Stimulated activated CD4-positive, alpha-beta T cell treated with anti-CD3 and anti-CD28 coated beads, Interleukin-12 subunit alpha, Interleukin-12 subunit beta, amount 100 ng/mL, for 48 hours (primary cell): ENCODE measurements at places on chromosomes 12 and 14.

DNA sequence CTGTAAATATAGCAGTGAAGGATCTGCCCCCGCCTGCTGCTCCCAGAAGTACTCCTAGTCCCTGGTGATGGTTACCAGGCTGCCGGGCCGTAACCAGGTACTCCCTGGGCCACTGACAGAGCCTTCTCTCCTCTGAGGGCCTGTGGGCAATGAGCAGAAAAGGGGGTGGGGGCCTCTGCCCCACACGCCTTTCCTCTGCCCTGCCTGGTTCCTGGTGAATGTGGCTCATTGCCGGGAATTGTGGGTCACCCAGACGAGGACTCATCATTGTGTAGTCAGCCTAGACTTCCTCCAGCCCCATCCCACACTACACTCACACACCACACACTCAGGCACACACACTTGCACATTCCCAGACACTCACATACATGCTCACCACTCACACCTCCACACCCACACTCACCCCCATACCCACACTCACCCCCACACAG lies 35.7 kb upstream of the ACTN1 start:
- no peak for DNase-seq

- DNase-seq = no peak
Observed at GRCh38 chr12:47763481-47764346, 5.0 kb upstream of the RAPGEF3 start.

GRCh38 chr14:49049711-49050110 lies 536.5 kb downstream of the RPS29 start:
- DNase-seq = no peak

- DNase-seq = no peak
Observed at GRCh38 chr14:71658261-71658860, 273.9 kb upstream of the RGS6 start.

- no peak for DNase-seq
Observed at GRCh38 chr14:76877871-76878270, 51.7 kb downstream of the LRRC74A start.

DNA sequence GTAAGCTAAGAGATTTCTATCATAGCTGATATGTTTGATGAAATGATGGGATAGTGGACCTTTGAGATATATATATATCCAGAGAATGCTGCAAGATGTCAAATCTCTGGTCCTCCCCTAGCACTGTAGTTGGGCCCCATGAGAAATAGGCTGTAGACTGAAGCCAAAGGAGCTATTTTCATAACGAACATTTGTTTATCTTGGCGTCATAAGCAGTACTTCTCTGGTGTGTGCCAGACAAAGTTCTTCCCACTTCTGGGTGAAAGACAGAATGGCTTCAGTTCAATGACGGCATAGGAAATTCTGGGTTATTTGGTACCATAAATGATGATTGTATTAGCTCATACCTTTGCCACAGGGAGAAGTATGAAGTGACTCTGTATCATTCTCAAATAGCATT lies 534.3 kb downstream of the SOX5 start:
- DNase-seq = no peak

- DNase-seq = no peak
Observed at GRCh38 chr14:84453307-84453950, 1076.5 kb upstream of the FLRT2 start.

- DNase-seq = peak; percentile 38
Observed at GRCh38 chr14:21917699-21918436, 244.2 kb upstream of the OR4E1 start.

DNA sequence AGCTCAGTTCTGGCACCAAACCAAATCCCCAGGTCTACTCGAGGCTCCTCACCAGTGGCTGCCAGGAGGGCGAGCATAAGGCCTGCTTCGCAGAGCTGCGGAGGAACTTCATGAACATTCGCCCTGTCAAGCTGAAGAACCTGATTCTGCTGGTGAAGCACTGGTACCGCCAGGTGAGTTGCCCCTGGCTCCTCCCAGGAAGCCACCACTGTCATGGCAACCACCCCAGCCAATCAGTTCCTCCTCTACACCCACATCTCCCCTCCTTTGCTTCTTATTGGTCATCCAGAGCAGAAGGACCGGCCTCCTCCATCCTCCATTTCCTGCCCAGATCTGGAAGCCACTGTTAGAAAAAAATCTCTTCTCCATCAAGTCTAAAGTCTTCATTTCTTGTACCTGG lies 17.2 kb upstream of the OAS2 start:
- DNase-seq = no peak

DNA sequence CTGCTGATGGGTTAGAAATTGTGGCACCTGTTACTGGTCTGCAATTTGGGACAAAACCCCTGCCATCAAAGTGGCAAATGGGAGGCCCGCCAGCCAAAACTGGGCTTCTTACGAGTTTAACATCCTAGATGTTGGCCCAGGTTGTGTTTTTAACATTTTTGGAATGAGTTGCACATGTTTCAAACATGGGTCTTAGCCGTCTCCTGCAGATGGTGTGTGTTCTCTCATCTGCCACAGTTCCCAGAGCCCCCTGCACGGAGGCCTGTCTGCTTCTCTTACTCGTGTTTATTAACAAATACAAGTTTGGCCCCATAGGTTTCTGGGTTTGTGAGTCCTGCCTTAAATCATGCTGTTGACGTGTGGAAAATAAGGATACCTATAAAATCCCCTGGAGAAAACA lies 46.5 kb downstream of the CACNA2D4 start:
- no peak for DNase-seq

- no peak for DNase-seq
Observed at GRCh38 chr12:104508752-104509446, 52.2 kb downstream of the CHST11 start.

- no peak for DNase-seq
Observed at GRCh38 chr14:89516173-89516572, 99.1 kb upstream of the FOXN3 start.

GRCh38 chr12:8897081-8897480 lies 17.2 kb upstream of the PHC1 start:
- DNase-seq = no peak

GRCh38 chr12:92403210-92404175 lies 257.8 kb upstream of the BTG1 start:
- DNase-seq = no peak

DNA sequence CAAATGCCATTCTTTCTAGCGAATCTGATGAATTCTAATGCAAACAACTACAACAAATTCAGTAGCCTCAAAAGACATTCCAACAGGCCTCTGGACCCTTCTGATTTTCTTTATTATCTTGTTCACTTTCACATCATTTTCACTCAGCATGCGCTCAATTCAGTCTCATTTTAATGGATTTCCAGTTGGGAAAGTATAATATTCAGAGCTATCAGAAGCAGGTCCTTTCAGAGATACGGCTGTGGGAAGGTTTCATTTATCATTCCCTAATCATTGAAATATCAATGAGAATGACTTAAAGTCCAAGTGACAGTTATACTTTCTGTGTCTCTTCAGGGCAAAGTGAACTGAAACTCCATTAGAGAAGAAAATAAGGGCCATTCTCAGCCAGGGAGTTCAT lies 1083.7 kb upstream of the FLRT2 start:
- no peak for DNase-seq

DNA sequence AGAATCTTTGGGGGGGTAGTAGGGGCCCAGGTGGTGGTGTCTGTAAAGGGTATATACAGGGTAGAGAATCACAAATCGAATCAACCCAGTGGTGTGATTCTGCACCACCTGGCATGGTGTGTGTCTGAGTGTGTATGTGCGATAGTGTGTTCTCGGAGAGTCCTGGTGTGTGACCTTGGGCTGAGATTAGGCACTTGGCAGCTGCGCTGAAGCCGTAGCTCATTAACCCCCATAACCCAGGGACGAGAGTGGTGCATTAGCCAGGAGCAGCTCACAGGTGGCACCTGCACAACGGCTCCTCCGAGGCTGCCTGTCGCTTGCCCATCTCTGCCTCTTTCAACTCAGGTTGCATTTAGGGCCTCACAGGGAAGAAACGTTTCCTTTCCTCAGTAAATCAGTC lies 15.6 kb upstream of the TESC start:
- no peak for DNase-seq

DNA sequence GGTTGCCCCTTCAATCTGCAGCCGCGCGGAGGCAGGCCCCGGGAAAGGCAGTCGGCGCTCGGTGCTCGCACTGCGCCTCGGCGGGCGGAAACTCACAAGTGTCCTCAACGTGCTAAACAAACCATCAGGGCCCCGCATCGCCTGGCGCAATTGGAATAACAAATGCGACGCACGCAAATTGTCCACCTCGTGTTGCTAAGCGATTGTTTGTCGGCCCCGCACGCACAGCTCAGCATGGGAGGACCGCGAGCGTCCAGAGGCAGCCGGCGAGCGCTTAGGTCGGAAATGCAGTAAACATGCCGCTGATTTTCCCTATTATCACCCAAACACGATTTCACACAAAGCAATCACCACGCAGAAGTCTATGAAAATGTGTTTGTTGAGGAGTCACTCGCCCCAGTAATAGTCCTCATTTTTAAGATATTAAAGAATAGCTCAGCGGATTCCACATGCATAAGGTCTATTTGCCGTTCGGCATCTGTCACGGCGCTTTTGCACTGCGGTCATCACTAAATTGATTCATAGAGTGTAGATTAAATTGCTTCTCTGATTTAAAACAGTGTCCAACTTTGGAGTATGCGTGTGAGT lies 3.2 kb upstream of the GSC start:
- DNase-seq = no peak

- DNase-seq = no peak
Observed at GRCh38 chr12:48132826-48133225, 13.7 kb downstream of the PFKM start.

GRCh38 chr12:903055-903454 lies 46.4 kb downstream of the RAD52 start:
- no peak for DNase-seq

DNA sequence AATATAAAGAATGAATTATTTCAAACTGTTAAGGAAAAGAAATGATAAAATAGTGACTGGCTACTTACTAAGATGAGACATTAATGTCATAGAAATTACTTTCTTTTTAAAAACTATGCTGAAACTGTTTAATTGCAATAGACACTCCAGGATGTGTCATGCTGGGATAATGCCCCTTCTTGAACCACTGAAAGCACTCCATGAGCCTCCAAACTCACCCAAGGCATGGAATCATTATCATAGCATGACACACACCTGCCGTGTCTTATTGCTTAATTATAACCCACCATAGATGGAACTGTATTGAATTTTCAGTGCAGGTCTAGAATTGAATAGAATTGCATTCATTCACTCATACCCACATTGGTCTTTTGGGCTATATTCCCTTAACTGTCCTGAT lies 4.3 kb downstream of the MBIP start:
- no peak for DNase-seq

DNA sequence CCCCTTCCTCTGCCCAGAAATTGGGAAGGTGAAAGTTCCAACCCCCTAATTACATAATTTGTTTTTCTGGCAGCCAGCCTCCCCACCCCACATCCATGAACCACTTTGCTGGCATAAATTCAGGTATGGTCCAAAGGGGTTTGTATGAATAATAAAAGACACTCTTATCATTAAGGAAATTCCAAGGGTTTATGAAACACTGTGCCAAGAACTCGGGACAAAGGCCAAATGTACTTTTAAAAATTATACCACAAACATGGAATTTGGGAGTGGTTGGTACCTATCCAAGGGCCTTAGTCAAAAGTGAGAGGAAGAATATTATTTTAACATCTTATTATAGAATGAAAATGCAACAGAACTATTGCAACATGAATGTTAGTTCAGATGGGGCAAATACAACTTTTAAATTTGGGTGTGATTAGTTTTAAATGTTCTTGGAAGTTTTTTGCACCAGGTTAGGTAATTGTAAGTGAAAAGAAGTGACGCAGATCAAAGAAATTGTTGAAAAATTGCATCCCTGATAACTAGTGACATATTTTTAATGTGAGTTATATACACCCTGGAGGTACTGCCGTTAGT lies 217.8 kb downstream of the TMEM117 start:
- no peak for DNase-seq

DNA sequence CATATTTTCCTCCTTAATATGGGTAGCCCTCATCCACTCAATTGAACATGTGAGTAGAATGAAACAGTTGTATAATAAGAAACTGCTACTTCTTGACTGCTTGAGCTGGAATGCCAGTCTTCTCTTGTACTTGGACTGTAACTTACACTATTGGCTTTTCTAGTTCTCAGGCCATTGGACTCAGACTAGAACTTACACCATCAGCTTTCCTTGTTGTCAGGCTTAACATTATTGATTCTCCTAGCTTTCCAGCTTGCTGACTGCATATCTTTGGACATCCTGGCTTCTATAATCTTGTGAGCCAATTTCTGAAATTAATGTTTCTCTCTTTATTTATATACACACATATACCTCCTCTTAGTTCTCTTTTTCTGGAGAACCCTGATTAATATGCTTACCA lies 24.8 kb downstream of the CCDC91 start:
- no peak for DNase-seq

- DNase-seq = no peak
Observed at GRCh38 chr14:52692248-52692962, 3.0 kb downstream of the ERO1A start.

DNA sequence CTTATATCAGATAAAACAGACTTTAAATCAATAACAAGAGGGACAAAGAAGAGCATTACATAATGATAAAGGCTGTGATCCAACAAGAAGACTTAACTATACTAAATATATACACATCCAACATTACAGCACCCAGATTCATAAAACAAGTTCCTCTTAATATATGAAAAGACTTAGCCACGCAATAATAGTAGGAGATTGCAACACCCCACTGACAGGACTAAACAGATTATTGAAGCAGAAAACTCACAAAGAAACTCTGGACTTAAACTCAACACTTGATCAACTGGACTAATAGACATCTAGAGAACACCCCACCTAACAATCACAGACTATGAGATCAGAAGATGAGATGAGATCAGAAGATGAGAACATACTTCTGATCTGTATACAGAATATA lies 5.7 kb upstream of the CLEC14A start:
- DNase-seq = no peak

DNA sequence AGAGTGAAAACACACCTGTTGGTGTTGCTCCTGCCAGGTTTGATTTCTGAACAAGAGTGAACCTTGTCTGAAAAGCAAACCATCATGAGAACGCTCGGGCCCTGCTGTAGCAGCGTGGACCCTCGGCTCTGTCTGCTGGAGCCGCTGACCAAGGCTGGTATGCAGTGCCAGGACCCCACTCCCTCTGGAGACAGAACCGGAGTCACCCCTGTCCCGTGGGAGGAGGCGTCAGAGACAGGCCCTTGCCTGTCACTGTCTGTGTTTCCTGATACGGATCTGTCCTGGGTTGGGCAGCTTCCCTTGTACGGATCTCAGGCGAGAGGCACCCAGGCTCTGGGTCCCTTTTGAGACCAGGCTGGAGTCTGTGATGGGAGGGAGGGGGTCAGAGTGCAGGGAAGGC lies 111.6 kb downstream of the ADGRD1 start:
- DNase-seq = no peak

DNA sequence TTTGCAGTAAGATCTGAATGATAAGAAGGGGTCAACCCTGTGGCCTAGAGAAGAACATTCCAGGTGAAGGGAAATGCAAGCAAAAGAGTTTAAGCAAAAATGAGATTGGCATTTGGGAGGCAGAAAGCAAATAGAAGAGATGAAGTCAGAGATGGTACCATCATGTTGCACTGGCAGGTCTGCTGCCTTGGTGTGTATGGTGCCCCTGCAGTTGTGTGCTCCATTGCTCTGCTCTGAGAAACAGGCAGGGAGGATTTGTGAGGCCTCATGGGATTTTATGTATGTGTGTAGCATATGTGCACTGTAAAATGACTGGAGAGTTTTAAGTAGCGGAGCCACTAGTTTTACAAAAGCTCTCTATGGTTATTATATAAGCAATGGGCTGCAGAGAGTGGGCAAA lies 6.6 kb downstream of the LDHB start:
- DNase-seq = no peak

- DNase-seq = no peak
Observed at GRCh38 chr12:39372204-39372925, 70.6 kb downstream of the KIF21A start.

GRCh38 chr14:23175823-23176222 lies 7.6 kb downstream of the SLC7A8 start:
- no peak for DNase-seq
